ENCODE measurements at places on chromosomes 6 and 20.

- DNase-seq: no peak
These were observed 21.7 kb upstream of the PRELID3B start for GRCh38 chr20:59064214-59064722.

DNA sequence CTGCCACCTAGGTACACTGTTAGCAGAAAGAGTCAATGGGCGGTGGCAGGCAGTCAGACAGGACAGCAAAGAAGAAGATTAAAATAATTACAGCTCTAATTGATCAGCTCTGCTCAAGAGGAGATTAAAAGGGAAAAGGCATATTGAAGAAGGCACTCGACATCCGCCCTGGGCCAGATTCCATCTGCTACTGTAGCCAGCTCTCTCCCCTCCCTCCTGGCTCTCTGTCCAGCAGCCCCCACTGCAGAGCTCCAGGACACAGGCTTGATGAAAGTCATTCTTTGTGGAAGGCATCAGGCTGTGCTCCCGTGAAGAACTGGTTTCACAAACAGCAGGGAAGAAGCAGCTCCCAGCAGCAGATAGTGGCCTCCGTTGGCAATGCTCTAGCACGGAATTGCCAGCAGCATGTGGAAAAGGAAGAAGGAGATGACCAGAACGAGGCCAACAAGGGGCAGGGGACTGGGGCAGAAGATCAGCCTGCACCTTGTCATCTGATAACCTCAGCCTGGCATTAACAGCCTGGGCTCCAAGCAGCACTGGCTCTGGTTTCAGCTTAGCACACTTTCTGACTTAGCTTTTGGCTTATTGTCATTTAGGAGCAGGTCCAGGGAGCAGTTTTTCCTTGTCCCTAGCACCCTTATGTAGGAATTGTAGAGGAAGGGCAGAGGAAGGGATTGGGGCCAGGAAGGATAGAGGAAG is 465.9 kb downstream of the KIF16B start:
- no peak for DNase-seq

GRCh38 chr6:23483896-23484295 is 642.1 kb upstream of the NRSN1 start:
- no peak for DNase-seq

DNA sequence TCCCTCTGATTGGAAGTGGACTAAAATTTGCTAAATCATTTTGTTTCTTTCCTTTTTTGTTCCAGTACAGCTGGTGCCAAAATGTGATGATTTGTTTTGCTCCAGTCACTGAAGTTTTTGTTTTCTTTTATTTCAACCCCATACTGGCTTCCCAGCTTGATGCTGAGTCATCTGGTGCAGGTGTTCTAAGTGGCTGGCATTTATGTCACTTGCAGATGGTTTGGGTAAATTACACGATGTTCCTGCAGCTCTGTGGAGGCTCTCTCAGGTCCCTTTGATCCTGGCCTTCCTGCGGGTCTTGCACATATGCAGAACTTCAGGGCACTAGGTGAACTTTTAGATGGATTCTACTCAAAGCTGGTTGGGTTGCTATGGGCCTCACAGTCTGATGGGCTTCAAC is 577.7 kb downstream of the HAO1 start:
- no peak for DNase-seq

DNA sequence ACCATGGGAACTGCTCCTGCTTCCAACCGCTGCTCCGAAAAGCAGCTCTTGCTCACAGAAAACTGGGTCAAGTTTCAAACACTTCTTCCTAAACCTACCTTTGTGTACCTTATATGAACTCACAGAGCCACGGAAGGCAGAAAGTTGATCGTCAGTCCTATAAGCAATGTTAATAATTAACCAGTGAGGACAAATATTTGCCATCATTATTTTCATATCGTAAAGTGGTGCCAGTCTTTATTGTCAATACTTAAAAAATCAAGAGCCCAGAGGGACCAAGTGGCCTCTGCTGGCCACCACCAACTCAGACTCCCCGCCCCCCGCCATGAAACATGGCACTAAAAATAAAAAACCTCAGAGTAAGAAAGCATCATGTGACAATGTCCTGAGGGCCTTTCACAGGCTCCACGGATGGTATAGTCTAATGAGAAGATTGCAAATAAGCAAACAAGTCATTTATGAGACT is 9.1 kb upstream of the PBOV1 start:
- DNase-seq: no peak

GRCh38 chr6:96760153-96760687 is 77.1 kb downstream of the GPR63 start:
- peak; percentile 3 for DNase-seq

- peak; percentile 12 for DNase-seq
These were observed 65.6 kb downstream of the STMND1 start for GRCh38 chr6:17167327-17167979.

GRCh38 chr20:45765980-45766379 is 25.7 kb downstream of the WFDC3 start:
- DNase-seq: no peak

DNA sequence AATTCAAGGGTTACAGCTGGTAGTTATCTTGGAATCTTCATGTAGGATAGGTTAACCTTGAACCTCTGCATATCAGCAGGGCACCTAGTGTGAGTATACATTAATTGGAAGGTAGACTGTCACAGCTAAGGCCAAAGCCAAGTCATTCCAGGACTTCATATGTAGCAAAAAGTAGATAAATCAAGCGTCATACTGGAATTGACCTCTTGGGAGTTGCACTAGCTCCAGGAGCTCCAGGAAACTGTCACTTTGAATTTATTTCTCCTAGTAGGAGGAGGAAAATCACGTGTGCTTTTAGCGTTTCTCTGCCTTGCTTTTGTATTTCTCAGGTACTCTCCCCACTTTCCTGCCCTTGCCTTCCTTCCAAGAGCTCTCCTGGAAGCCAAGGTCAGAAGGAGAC is 30.3 kb downstream of the RIPOR2 start:
- DNase-seq: no peak

GRCh38 chr6:35024551-35025054 is 116.5 kb downstream of the TCP11 start:
- no peak for DNase-seq

- no peak for DNase-seq
These were observed 82.2 kb upstream of the SALL4 start for GRCh38 chr20:51884561-51884960.

- DNase-seq: no peak
These were observed 88.8 kb downstream of the HUS1B start for GRCh38 chr6:568085-568484.

DNA sequence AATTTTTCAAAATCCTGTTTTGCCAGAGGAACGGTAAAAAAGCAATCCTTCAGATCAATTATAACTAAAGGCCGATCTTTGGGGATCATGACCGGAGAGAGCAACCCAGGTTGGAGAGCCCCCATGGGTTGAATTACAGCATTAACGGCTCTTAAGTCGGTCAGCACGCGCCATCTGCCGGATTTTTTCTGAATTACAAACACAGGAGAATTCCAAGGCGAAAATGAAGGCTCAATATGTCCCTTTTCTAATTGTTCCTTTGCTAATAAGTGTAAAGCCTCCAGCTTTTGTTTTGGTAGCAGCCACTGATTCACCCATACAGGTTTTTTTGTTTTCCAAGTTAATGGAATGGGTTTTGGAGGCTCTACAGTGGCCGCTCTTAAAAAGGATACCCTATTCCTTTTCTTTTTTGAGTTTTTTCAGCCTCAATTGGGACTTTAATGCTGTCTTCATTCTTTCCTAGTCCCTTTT is 16.9 kb upstream of the PTCRA start:
- DNase-seq: peak; percentile 24

GRCh38 chr20:32316667-32317066 is 39.2 kb downstream of the KIF3B start:
- no peak for DNase-seq

DNA sequence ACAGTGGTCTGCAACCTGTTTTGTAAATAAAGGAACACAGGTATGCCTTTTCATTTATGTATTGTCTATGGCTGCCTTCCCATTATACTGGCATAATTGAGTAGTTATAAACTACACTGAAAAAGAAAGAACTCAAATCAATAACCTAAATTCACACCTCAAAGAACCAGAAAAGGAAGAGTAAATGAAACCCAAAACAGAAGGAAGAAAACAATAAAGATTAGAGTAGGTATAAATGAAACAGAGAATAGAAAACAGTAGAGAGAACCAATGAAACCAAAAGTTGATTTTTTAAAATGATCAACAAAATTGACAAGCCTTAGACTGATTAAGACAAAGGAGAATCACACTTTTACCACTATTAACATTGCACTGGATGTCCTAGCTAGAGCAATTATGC is 34.7 kb downstream of the FAM184A start:
- no peak for DNase-seq

- DNase-seq: no peak
These were observed 8.8 kb downstream of the CDKAL1 start for GRCh38 chr6:20542927-20543602.

DNA sequence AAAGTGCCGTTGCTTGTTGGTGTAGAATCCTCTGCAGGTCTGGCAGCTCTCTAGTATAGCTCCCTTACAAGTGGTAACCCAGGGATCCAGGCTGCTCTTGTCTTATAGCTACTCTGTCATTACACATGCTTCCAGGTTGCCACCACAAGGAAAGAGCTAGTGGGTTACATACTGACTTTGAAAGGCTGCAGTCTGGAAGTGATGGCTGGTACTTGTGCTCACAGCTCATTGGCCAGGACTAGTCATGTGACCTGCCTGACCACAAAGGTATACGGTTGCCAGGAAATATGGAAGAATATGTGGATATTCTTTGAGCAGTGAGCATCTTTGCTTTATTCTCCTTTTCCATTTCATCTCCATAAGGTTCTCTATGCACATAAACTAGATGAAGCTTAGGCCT is 46.0 kb downstream of the RREB1 start:
- no peak for DNase-seq

GRCh38 chr6:35751594-35751993 is 14.8 kb downstream of the ARMC12 start:
- no peak for DNase-seq

DNA sequence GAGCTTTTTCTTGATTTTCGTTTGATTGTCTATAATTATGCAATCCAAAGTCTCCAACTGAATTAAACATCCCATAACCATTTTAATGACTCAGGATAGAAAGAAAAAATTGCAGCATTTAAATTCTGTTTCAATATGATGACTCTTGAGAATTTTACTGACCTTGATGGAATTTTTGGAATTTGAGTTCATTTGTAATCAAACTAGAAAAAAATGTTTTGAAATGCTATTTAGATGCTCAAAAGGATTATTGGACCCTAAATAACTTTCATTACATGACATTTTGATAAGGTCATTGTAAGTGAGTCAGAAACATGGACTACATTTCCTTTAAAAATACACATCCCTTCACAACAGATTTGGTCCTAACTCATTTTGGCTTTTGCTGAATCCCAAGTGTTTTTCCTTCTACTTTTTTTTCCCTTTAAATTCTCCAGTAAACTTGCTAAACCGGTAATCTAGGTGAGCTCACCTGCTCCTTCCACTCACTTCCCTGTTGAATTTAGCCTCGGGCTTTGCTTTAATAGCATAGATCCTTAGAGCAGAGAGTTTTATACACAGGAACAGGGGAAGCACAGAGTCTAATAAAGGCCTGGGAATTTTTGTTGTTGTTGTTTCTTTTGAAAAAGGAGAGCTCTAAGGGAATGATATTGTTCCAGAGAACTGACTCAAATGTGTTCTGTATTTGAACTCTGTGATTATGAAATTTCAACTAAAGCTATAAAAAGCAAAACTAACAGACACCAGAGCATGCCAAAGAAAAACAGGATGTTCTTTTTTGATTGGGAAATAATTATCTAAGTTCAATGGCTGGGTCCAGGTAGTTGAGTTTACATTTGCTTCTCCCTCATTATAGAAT is 1088.2 kb upstream of the CITED2 start:
- no peak for DNase-seq

DNA sequence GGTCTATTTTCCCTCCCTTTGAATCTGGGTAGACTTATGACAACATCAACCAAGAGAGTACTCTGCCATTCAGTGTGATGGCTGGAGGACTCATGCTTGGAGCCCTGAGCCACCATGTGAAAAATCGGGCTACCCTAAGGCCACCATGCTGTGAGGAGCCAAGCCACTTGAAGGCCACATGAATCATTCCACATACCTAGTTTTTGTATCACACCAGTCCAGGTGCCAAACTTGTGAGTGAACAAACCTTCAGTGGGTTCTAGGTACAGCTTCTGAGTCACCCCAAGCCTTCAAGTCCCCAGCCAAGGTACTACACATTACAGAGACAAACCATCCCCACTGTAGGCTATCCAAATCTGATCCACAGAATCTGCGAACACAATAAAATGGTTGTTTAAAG is 37.4 kb upstream of the E2F3 start:
- no peak for DNase-seq

DNA sequence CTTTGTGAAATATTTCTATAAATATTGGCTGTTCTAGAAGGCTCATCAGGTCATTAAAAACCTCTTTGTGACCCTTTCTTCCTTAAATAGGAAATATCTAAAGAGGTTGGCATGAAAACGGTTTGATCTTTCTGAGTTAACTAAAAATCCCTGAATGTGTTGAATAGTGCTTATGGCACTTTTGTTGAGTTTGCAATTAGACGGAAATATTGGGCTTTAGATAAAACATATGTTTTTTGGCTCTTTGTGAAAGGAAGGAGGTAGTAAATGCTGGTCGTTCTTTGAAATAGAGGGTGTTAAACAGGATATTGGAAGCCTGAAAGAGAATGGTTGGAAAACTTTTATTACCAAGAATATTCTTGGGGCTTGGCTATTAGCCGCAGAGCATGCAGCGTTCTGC is 163.0 kb downstream of the ARID1B start:
- no peak for DNase-seq

GRCh38 chr6:169723200-169723909 is 945 bp downstream of the PHF10 start:
- peak; percentile 66 for DNase-seq

- DNase-seq: no peak
These were observed 10.9 kb upstream of the CGA start for GRCh38 chr6:87105823-87106222.

- DNase-seq: no peak
These were observed 29.0 kb upstream of the AFDN start for GRCh38 chr6:167797476-167798265.

DNA sequence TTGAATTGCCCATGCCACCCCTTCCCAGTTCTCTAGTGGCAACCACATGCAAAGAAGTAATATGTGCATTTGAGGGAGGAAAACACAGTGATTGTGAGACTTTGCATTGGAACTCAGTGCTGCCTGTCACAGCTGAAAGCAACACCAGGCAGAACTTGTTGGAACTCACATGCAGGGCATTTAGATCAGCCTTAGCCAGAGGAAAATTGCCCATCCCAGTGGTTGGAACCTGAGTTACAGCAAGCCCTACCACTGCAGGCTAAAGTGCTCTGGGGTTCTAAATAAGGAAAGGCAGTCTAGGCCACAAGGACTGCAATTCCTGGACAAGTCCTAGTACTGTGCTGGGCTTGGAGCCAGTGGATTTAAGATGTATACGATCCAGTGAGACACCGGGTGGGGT is 245.3 kb upstream of the UFL1 start:
- DNase-seq: no peak

GRCh38 chr6:16725145-16725864 is 36.0 kb downstream of the ATXN1 start:
- DNase-seq: no peak

DNA sequence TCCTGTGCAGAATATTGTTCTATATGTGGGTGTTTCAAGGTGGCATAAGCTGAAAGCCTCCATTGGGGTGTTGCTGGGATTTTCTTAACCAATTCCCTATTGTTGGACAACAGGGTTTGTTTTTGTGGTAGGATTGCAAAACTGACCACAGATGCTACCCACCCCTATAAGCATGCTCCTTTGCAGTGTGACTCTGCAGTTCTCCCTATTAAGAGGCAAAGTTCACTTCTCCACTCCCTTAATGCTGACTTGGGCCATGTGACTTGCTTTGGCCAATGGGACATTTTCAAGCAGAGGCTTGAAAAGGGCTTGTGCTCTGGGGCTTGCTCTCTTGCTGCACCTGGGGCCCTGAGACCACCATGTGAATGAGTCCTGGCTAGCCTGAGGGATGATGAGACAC is 8.5 kb upstream of the ANGPT4 start:
- no peak for DNase-seq

Data from substantia nigra (tissue), 51 donors.